ENCODE measurements at places on chromosomes 4 and X.
A peak's percentile ranks its signal among the peaks of the same experiment; 100 is the strongest.

GRCh38 chr4:53804719-53805118 lies 213.4 kb upstream of the LNX1 start:
- peak; percentile 26 for DNase-seq

DNA sequence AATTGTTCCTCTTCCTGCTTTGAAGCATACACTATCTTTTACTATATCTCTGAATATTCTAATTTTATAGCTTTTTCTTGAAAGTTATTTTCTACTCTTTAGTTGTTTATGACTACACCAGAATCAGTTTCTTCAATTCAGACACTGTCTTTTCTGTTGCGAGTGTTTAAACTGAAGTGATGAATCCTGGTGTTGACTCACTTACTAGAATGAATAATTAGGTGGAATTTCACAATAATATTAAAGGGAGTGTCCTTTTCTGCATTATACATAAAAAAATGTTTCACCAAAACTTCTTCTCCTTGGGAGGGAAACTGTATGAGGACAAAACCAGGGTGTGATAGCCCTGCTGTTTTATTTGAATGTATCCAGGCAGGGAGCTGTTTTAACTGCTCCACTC lies 1383.1 kb downstream of the C4orf33 start:
- peak; percentile 18 for DNase-seq

DNA sequence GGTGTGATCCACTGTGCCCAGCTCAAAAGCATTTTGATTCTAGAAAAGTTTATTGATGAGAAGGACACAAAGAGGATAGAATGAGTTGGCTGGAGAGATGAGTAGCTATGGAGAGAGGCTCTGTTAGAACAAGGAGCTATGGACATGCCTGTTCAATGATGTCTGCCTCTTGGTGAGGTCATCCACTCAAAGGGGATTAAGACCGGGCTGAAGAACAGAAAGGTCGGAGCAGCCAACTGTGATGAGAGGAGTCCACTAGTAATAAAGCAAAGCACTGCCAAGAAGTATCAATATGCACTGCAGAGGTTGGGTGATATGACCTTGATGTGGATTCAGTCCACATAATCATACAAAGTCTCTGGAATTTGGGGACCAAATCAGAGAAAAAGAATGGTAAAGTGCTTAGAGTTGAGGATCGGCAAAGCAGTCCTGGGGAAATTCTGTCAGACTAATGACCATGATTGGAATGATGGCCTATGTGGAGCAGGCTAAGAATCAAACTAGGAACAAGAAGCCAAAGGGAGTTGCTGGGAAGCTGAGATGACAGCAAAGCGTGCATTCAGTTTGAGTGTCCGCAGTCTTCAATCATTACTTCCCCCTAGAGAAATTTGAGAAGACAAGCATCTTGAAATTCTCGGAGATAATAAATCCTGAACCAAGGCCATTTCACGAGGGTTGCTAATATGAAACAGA lies 55.7 kb upstream of the MMAA start:
- no peak for DNase-seq

- no peak for DNase-seq
These were observed 5.5 kb upstream of the SLC7A11 start for GRCh38 chr4:138247643-138248042.

DNA sequence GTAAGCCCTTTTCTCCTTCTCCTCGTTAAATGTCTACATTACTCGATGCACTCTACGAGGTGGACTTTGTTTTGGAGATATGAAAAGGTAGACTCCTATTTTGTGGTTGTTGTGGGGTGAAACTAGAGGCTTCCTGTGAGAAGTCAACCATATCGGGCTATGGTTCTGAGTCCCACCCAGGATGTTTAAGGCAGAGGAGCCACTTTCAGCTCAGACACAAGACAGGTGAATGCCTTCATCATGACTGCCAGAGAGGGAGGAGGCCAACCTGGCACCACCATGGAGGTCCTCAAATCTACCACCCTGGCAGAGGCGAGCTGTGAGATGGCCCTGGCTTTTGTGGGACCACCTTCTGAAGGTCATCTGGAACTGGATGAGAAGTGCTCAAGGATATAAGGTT lies 154.4 kb upstream of the KLF3 start:
- no peak for DNase-seq

DNA sequence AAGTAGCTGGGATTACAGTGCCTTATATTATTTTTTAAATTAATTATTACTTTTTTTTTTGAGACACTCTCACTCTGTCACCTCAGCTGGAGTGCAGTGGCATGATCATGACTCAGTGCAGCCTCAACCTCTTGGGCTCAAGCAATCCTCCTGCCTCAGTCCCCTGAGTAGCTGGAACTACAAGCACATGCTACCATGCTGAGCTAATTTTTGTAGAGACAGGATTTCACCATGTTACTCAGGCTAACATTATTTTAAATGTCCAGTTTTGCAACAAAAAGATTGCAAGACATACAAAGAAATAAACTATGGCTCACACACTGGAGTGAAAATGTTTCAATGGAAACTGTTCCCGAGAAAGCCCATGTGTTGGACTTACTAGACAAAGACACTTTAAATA lies 59.2 kb downstream of the MND1 start:
- peak; percentile 20 for DNase-seq

DNA sequence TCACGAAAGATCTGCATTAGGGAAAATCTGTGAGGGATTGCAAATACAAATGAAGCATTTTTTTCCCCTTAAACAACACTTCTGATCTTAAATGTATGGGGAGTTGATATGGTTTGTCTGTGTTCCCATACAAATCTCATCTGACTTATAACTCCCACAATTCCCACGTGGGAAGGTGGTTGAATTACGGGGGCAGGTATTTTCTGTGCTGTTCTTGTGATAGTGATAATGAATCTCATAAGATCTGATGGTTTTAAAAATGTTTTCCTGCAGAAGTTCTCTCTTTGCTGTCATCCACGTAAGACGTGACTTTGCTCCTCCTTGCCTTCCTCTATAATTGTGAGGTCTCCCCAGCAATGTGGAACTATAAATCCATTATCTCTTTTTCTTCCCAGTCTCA lies 107.4 kb upstream of the KCNIP4 start:
- no peak for DNase-seq

DNA sequence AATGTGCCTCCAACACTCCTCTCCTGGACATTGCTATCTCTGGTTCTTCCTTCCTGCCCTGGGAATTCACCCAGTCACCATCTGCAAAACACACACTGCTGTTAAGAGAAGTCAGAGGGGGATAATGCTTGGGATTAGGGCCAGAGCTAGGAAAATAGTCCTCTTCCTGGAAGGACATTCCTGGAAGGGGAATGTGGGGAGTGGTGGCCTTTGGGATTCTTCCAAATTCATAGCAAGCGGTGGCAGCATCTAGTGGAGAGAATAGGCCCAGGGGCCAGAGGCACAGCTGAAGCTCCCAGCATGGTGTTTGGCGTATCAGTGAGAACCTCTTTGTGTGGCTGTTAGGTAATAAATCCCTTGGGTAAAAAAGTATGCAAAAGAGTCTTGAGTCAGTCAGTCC lies 34.3 kb downstream of the SHROOM4 start:
- DNase-seq = peak; percentile 49

GRCh38 chr4:26780539-26780938 lies 80.1 kb upstream of the STIM2 start:
- peak; percentile 46 for DNase-seq

GRCh38 chr4:40710484-40711254 lies 39.1 kb upstream of the NSUN7 start:
- no peak for DNase-seq

DNA sequence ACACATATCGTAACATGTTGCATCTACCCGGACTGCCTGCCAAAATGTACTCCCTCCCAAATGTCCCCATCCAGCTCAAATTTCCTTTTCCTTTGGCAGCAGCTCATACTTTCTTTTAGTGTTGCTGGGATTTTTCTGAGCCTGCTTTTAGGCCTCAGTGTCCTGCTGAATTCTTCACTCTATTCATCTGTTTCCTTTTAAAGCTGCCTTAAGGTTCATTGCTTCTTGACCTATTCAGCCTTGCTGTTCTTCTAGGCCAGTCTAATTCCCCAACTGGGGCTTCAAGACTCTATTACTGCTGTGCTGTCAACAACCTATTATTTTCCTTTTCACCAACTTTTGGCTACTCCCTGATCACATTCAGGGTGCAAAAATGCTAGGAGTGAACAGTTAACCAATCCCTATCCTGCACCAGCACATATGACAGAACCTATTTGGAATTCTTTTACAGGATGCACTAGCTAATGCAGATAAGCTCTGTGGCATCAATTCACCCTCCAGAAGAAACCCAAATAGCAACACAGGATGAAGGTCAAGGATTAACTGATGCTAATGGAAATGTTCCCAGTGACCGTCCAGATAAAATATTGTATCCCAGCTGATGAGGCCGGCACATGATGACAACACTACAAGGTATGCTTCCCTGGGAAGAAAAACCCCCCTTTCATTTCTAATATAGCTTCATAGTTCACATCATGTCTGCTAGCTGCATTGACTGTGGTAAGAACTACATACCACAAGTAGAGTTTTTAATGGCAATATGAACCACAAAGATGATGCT lies 114.7 kb upstream of the TTC29 start:
- peak; percentile 84 for DNase-seq

- no peak for DNase-seq
These were observed 279.8 kb upstream of the MAGEB18 start for GRCh38 chrX:25858273-25858880.

- DNase-seq = peak; percentile 31
These were observed 164.0 kb downstream of the PRKX start for GRCh38 chrX:3549411-3549911.

DNA sequence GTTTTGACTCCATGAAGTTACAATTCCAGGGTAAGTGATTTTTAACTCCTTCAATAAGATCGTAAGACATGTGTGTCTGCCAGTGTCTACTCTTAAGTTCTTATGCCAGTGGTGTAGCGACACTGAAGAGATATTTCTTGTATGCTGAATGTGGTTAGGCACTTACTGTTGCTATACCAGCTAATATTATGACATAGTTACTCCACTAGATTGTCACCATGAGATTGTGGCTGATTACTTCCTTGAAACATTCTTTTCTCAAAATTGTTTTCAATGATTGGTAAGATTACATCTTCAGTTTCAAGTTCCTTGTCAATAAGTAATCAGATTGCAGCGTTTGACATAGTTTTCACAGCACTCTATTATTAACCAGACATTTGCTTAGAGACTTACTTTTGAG lies 60.6 kb upstream of the PAGE5 start:
- no peak for DNase-seq

- no peak for DNase-seq
These were observed 165.3 kb downstream of the BTC start for GRCh38 chr4:74628852-74629620.

DNA sequence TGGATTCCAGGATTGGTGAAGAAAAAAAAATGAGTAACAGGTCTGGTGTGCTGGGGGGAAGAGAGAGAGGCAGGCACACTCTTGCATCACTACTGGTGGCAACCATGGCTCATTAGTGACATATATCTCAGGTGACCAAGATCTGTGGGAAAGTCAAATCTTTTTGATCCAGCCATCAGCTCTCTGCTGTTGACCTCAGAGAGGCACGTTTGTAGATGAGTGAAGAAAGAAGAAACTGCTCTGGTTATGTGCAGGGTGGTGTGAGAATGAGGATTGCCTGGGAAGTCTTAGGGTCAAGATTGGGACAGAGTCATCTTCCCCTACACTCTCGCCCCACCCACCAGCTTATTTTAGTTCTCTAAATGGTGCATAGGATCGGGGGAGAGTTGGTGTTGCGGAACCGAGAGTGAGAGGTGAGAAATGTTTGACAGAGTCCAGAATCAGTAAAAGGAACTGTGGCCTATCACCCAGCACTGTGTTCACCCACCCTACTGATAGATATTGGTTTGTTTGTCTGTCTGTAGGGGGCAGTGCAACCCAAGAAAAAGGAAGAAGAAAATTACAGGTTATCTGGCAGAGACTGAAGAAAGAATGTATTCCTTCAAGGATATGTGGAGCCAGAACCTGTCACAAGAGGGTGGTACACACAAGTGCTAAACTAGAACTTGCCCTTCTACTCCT lies 21.9 kb downstream of the ARMCX6 start:
- DNase-seq = peak; percentile 79

DNA sequence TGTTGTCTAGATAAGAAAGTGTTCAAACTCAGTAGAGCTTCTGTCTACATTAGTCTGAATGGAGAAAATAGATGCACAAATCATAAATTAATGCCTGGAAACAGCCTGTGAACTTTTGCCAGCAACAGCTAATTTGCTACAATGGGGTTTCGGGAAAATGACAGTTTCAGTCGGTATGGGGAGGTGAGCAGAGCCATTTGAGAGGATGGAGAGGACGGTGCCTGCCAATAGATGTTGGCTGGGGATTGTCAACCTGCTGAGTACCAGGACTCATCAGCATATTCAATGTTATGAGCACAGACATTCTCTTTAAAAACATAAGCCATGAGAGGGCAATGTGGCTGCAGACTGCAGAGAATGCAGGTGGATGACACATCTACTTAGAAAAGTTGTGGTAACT lies 230.3 kb upstream of the PCDH18 start:
- no peak for DNase-seq

DNA sequence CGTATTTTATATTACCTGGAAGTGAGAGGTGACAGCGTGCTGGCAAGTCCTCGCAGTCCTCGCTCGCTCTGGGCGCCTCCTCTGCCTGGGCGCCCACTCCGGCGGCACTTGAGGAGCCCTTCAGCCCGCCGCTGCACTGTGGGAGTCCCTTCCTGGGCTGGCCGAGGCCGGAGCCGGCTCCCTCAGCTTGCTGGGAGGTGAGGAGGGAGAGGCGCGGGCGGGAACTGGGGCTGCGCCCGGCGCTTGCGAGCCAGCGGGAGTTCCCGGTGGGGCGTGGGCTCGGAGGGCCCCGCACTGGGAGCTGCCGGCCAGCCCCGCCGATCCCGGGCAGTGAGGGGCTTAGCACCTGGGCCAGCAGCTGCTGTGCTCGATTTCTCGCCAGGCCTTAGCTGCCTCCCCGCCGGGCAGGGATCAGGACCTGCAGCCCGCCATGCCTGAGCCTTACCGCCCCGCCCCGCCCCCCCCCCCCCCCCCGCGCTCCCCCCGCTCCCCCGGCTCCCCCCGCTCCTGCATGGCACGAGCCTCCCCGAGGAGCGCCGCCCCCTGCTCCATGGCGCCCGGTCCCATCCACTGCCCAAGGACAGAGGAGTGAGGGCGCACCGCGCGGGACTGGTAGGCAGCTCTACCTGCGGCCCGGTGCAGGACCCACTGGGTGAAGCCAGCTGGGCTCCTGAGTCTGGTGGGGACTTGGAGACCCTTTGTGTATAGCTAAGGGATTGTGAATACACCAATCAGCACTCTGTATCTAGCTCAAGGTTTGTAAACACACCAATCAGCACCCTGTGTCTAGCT lies 298.9 kb upstream of the MAGEB16 start:
- DNase-seq = no peak

DNA sequence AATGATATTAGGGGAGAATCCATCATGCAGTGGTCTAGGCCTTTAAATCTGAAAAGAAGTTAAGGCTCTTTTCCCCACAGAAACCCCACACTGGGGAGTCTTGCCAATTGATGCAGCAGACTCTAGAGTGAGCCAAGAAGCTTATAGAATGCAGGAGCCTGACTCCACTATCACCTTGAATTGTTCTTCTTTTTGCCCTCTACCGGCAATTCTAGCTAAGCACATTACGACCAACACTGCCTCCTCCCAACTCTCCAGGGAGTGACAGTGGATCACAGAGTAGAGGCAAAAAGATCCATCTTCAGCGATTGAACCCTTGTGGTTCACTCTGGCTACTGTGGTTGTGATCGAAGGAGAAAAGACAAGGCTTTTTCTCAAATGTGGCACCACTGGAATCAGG lies 331.5 kb downstream of the NKX6-1 start:
- DNase-seq = no peak

- DNase-seq = no peak
These were observed 67.6 kb downstream of the EIF4E start for GRCh38 chr4:98861100-98861884.
